IMR-90 (cell line): ENCODE measurements at places on chromosomes 6 and 20. TPM values are rescaled to one million over a fixed set of nuclear protein-coding genes. Genes with fewer than 3 reads are reported as not detected.

GRCh38 chr6:7580927-7581618 is 8.9 kb upstream of the SNRNP48 start:
- no peak for DNase-seq

DNA sequence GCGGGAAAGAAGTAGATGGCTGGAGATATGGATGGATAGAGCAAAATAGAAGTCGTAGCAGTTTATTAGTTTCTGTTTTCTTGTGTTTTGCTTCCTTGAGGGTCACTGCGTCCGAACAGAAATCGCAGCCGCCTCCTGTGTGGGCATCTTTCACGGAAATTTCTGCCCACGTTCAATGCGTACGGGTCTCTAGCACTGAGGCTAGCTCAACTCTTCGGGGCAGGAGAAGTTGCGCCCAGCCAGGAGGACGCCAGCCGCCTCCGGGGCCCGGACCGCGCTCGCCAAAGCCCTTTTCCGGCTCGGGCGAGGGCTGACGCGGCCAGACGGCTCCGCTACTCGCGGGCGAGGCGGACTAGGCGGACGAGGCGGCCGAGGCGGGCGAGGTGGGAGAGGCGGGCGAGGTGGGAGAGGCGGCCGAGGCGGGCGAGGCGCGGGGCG is 814 bp downstream of the TFAP2B start:
- no peak for DNase-seq

- DNase-seq = no peak
Observed at GRCh38 chr6:42514745-42515144, 49.1 kb upstream of the UBR2 start.

The LINC00237 gene
- not detected in 2 replicates for polyA plus RNA-seq

The DBNDD2 gene
- 7.8 and 9.3 TPM in 2 replicates for polyA plus RNA-seq

The SUMO4 gene
- polyA plus RNA-seq = not detected in 2 replicates

The PSORS1C2 gene
- polyA plus RNA-seq = not detected in 2 replicates

DNA sequence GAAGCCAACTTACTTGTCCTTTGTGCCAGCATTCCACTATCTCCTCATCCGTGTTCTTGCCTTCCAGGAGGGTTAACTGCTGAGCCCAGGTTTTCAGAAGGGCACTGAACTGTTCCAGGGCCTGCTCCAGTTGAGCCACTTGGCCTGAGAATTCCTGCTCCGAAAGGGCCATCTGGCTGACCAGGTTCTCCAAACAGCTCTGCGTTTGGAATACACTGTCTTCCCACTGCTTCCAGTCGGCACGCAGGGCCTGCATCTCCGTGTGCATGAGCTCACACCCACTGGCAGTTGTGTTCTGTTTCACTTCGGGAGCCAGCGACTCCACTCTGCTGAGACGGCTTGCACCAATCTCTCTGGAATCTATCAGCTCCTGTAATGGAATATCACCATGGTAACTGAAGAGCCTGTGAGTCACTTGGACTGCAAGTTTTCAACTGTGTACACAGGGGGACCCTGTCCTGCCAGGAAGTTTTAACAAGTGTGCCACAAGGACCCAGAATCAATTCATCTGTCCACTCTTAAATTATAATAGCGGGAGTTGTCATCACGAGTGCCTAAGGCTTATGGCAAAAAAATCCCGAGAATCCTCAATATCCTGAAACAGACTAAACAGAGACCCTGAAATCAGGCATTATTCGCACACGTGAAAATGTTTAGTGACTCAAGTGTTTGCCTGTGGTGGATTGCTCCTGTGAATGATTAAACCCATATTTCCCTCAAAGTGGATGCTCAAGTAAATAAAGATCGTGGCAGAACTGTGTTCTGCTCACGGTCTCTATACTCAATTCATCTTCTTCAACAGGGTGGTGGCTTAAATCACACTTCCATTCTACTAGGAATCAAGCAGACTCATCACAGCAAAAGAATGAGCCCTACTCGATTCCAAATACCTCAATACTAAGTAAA is 255.9 kb downstream of the SYNE1 start:
- DNase-seq = peak; percentile 97

GRCh38 chr6:139027620-139028182 is 844 bp upstream of the ABRACL start:
- DNase-seq = peak; percentile 63

The PI3 gene
- not detected in 2 replicates for polyA plus RNA-seq

The ADGB gene
- polyA plus RNA-seq = not detected in 2 replicates

DNA sequence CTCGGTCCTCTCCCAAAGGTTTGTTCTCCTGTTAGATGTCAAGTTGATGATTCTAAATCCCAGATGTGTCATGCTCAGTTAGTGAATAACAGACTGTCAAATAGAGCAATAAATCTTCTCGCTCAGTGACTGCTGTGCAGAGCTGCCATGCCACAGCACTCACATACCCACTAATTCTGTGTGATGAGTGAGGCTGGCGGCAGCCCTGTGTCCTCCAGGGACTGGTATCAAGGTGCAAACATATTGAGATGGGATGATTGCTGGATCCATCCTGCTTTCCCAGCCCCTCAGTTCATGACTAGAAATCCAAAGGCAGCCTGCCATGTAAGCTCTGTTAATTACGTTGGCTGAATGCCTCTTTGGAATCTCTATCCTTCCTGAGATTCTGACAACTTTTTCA is 103.9 kb downstream of the OLIG3 start:
- no peak for DNase-seq

DNA sequence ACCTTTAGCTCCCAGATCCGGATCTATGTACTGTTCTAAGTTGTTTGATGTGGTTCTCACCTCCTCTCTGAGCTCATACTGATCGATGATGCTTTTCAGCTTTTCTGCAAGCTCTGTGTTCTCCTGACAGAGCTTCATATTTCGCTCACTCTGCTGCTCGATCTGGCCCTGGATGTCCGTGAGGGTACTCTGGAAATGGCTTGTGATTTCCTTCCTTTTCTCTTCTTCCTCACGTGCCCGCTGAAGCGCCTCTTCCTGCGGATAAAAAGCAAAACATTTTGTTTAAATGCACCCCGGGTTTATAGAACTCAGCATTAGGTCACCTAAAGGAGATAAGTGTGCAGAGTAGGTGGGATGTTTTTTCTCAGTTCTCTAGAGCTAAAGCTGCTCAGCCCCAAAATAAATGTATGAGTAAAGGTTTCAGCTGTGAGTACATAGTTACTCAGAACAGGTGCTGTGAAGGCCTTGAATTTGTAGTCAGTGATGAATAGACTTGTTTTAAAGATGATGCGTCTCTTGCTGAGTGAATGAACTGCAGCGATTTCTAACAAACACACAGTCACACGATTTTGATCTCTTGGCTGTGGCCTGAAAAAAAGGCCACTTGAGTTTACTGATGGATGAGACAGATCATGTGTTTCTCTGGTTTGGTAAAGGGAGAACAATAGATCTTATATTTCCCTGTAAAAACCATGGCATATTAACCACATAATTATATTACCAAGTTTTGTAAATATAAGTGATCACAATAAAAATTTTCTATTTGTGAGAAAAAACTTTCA is 29.1 kb downstream of the TXLNB start:
- peak; percentile 50 for DNase-seq

The LAMA2 gene
- polyA plus RNA-seq = 8.9 and 9.9 TPM in 2 replicates

The ESR1 gene
- not detected in 2 replicates for polyA plus RNA-seq

The CEP250 gene
- 22.7 and 23.9 TPM in 2 replicates for polyA plus RNA-seq

DNA sequence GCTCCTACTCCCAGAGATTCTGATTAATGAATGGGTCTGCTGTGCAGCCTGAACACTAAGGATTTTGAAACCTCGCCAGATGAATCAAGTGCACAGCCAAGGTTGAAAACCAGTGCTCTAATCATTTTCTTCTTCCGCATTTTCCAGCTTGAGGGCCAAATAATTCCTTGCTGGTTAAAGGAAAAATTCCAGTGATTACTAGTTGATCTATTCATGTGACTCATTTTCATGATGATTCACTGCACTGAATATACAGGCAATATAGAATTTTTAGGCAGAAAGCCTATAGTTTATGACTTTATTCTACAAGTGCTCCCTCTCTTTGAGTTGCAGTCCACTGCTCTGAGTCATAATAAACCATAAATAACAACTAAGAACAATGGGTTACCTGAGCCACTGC is 80.6 kb upstream of the PROKR2 start:
- no peak for DNase-seq

The BEND6 gene
- 4.0 and 4.1 TPM in 2 replicates for polyA plus RNA-seq
